NCI-H69 (cell line): ENCODE measurements at places on chromosomes 6 and 20.

DNA sequence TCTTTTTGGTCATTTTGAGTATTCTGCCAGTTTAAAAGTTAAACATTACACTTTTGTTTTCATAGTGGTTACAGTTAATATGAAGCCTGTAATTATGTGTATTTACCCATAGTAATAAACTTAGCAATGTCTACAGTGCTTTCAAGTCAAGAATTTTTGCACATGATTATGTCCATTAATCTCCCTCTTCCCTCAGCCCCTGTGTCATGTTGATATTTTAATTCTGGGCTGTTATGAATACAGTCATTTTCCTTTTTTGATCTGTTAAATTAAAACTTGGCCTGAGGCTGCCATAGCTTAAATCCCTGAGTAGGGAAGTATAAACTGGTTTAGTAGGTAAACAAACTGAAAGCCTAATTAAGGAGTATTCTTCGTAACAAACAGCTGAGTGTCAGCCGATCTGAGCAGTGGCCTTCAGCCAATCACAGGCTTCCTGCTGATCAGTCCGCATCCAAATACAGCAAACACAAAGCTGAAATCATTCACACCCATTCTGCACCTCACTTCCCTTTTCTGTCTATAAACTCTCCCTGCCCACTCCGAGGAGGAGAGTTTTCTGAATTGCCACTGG, 9.5 kb upstream of the SFT2D1 start:
- DNase-seq: peak; percentile 98

DNA sequence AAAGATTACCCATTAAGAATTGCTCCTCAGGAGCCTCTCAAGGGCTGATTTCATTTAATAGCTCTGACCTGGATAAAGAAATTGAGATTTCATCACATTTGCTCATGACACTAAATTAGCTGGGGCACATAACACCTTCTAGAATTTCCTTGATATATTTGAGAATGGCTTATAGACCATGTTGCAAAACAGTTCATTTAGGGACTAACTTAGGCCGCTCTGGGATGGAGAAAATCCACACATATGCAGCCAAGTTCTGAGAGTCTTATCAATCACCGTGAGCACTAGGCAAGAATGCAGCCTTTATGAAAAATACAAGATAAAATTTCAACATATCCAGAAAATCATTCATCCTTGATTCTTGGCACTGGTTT, 91.0 kb upstream of the MCHR2 start:
- DNase-seq: no peak

DNA sequence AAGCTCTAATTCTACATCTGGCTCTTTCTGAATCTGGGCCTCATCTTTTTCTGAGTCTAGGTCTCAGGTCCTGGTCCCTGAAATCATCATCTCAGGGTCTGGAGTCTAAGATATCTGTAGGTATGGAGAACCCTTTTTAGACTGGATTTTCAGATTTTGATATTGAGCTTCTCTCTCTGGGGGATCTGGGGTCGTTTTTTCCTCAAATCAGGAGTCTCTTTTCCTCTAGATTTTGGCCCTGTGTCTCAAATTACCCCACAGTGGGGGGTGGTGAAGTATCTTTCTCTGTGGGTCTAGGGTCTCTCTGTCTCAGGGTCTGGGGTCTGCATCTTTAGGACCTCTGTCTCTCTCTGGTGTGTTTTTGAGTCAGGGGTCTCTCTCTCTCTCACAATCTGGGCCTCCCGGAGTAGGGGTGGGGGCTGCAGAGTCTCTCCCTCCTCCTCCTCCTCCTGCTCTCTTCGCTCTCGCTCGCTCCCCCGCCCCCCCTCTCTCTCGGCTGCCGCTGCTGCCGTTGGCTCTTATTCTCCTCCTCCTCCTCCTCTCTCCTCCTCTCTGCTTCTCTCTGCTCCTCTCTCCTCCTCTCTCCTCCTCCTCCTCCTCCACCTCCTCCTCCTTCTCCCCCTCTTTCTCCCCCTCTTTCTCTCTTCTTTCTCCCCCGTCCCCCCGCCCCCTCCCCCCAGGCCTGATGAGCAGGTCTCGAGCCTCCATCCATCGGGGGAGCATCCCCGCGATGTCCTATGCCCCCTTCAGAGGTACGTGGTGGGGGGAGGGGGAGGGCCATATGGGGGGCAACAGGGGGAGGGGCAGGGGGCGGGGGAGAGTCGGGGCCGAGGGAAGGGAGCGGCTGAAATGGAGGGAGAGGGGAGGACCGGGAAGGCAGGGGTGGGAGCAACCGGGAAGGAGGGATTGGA, at the start of gene SYNGAP1:
Gene SYNGAP1 (plus strand): TSS at position 486 of the 911 bp plus-strand sequence. CDS start 200 bp downstream, at position 686.
- peak; percentile 89 for DNase-seq

GRCh38 chr20:19812056-19812455, 54.0 kb downstream of the RIN2 start:
- DNase-seq: no peak

DNA sequence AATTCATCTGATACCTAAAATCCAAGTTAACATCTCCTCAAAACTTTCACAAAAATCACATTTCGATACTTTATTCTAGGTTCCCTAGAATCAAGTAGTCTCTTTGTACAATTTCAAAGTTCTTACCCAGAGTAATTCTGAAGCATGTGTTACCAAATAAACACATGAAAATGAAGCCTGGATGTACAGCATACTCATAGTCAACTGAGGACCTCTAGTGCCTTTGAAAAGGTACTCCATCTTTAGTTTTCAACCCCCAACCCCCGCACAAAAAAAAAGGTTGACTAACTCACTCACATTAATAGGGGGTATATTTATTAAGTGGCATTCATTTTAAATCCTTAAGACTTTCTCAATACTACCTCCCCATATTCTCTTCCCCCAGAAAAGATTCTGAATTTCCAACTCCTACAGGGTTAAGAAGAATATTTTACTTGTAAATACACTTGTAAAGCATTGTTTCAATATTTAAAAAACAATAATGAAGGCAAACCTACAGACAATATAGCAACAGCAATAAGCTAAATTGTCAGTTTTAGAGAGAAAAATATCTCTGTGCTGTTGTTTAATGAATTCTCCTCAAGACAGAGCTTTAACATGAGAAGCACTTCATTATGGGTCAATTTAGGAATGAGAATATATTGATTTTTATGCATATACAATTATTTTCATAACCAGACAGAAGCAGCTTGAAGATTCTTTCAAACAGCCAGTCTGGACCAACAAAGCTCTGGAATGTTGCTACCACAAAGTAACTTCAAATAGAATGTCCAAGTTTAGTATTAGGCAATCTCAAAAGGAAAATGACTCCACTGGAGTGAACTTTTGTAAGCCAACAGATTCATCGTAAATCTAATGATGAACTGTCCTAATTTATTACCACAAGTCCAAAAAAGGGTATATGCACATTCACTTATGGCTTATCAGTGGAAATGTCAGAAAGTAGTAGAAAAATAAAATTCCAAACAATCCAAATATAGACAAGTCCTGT, 3.3 kb downstream of the PLN start:
- DNase-seq: peak; percentile 82

GRCh38 chr6:21441386-21441785, 152.2 kb upstream of the SOX4 start:
- no peak for DNase-seq

GRCh38 chr20:12570371-12570770, 438.4 kb upstream of the SPTLC3 start:
- peak; percentile 92 for DNase-seq

DNA sequence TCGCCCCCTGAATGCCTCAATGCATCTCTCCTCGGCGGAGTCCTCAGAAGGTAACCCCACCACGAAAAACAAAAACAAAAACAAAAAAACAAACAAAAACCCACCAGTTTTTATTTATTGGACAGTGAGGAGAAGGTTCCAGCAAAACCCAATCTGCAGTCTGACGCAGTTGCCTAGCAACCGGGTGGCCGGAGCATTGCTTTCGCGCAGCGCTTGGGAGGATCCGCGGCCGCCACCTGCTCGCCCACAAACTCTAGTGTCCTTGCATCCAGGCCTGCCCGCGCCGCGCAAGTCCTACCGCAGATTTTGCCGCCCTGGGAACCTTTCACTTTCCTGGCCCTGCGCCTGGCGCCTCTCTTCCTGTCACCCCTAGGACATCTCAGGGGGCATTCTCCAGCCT, 17.6 kb downstream of the TFAP2B start:
- no peak for DNase-seq

DNA sequence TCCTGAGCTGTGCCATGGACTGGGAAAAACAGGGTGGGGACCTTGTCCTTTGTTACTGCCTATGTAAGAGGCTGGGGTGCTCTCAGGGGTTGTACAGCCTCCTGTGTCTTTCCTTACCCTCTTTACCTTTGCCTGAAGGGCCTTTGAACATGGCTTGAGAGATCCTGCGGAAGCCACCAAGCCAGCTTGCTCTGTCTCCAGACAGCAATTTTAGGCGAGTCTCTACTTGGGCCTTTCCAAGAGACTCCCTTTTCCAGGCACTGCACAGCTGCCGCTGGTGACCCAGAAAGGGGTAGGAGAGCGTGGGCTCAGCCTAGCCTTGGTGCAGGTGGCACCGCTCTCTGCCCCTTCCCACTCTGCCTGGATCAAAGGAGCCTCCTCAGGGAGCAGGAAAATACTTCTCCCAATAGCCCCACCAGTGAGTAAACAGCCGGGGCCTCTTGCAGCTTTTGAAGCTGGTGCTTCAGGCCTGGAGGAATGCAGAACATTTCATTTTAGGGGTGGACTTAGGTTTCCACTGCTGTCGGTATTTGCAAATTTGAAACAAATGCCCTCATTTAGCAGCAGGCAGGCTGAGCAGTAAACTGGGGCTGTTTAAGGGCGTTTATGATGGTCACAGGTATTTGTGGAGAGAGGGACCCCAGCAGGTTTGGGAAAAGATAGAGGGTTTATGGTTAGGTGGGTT, 13.9 kb downstream of the PTK7 start:
- DNase-seq: peak; percentile 67

- no peak for DNase-seq
Measured at GRCh38 chr6:39314273-39314795, at the start of gene KCNK17. Gene KCNK17 (minus strand): TSS chr6:39314419. CDS start chr6:39314320, 99 bp downstream.

- DNase-seq: no peak
Measured at GRCh38 chr20:49808753-49809152, 3.9 kb upstream of the SLC9A8 start.

GRCh38 chr6:135920689-135921088, 69.2 kb downstream of the PDE7B start:
- DNase-seq: no peak

DNA sequence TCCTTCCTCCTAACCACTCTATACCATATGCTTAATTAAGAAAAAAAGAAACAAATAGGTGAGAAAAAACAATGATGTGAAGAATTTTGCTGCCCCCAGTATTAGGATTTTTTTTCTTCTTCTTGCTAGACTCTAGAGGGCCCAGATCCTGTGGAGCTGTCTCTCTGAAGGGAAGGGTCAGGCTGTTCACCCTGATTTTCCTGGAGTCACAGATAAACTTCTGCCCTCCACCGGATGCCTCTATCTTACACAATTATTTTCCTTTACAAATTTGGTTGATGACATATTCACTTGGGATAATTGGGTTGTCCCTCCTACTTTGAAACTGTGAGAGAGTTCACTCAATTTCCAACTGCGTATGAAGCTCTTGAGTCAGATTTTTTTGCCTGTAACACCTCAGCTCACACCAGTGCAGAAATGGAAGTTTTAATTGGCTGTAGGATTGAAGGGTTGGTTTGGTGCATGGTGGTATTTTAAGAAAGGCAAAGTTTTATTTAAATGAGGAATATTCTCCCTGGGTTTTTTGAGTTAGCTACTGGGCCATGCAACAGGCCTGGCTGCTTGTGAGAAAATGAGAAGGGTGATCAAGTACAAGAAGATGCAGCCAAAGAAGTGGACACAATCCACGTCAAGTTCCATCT, 73.7 kb upstream of the ESR1 start:
- no peak for DNase-seq

GRCh38 chr20:46592580-46593362, 42.3 kb upstream of the OCSTAMP start:
- DNase-seq: peak; percentile 0

- no peak for DNase-seq
Measured at GRCh38 chr6:1602049-1602713, 7.5 kb upstream of the FOXC1 start.

- no peak for DNase-seq
Measured at GRCh38 chr6:16591396-16592222, 169.7 kb downstream of the ATXN1 start.

DNA sequence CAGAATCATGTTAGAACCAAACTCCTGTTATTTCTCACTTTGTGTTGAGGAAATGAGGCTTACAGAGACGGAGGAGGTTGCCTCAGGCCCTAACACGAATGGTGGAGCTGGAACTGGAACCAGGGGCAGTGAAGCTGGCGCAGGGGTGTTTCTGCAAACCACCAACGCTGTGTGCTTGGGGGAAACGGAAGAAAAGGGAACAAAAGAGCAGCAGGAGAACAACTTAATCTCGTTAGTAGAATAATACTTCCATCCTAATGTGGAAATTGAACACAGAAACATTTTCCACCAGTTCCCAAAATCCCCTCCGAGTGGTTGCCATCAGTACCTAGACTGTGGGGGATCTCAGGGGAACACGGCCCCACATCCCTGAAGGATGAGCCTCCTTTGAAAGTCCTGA, 103.4 kb upstream of the FRMD1 start:
- no peak for DNase-seq

DNA sequence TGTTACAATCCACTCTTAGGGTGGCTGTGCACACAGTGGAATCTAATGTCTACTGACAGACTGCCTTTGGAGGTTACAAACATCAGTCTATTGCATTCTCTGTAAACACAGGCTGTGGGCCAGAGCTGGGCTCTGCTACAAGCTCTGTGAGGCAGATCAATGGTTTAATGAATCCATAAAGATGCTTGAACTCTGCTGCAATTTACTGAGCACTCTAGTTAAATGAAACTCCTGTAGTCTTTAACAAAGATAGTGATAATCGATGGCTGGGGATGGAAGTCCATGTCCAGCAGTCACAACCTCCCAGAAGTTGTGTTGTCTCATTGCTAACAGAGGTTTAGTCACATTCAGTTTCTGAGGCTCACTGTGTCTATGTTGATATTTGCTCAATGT, 50.5 kb downstream of the SOBP start:
- no peak for DNase-seq

DNA sequence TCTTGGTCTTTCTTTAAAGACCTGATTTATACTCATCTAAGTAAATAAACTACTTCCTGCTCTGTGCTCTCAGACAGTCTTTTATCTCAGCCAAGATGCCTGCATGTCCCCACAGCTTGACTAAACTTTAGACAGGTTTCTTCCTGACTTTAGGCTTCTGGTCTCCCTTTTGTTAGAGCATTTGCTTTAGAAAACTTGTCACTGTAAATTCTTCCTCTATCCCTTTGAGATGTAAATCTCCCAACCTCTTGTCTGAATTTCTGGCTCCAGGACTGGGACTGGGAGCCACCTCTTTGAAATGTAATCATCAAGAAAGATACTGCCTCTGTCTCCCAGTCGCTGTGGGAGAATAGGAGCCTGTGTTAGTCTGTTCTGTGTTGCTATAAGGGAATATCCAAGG, 739.9 kb downstream of the C6orf118 start:
- no peak for DNase-seq

DNA sequence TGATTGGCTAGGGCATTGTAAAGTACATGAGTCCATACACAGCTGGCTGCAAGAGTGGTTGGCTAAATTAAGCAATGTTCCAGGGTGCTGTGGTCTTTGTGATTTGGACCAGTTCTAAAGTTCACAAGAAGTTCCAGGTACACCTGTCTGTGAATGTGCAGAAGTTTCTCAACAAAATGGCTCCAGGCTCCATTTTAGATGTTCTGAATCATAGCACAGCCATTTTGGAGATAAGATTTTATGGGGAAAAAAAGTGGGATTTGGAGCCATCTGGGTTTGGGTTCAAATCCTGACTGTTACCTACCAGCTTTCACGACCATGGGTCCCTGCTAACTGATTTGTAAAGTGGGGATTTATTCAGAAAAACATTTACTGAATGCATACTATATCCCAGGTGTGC, 82.1 kb downstream of the GRM1 start:
- no peak for DNase-seq

GRCh38 chr20:50271176-50271575, 80.5 kb downstream of the CEBPB start:
- DNase-seq: no peak

- peak; percentile 97 for DNase-seq
Measured at GRCh38 chr6:47083586-47084047, 41.5 kb upstream of the ADGRF1 start.
